ENCODE measurements at places on chromosomes 6 and 20.

GRCh38 chr6:7467007-7467897 lies 74.2 kb upstream of the DSP start:
- no peak for DNase-seq

DNA sequence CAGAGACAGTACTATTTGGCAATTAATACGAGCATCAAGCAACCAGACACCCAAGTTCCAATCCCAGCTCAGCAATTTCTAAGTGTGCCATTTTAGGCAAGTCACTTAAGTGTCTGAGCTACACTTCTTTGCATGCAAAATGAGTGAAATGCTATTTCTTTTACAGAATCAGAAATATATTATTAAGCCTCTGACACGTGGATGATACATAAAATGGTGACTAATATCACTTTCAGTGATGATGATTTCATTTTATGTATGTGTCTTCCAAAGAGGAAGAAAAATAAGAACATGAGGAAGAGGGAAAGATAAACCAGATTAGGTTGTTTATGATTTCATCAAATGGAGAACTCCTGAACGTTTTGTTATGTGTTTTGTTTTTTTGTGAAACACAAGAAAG lies 158.6 kb downstream of the TSHZ2 start:
- DNase-seq = no peak

GRCh38 chr6:112270756-112271155 lies 16.4 kb upstream of the LAMA4 start:
- DNase-seq = no peak

DNA sequence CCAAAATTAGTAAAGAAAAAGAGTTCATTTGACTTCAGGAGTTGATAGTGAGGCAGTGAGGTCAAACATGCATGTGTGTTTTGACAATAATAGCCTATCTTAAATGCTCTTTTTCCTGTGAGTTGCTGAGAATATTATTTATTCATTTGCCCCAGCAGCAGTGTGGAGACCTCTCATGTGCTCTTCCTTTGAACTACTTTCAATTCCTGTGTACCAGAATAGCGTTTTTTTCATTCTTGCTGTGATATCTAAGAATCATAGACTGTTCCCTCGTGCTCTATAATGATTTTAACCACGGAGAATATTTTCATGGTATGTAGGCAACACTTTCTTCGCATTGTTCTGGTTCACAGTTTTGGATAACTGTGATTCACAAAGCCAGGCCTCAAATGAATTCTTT lies 5.2 kb downstream of the CDYL start:
- DNase-seq = no peak

Measured in stimulated activated CD4-positive, alpha-beta T cell treated with anti-CD3 and anti-CD28 coated beads, Interleukin-2, amount 100 ng/mL, for 48 hours (primary cell).